ENCODE measurements at places on chromosomes 5 and 9.

GRCh38 chr9:113228130-113228665 is 6.9 kb downstream of the SLC31A1 start:
- no peak overlapping the region for H3K4me3 ChIP-seq
- H3K36me3 ChIP-seq = no peaks in the 10 kb centered on the region
- H3K27ac ChIP-seq = no peak overlapping the region

DNA sequence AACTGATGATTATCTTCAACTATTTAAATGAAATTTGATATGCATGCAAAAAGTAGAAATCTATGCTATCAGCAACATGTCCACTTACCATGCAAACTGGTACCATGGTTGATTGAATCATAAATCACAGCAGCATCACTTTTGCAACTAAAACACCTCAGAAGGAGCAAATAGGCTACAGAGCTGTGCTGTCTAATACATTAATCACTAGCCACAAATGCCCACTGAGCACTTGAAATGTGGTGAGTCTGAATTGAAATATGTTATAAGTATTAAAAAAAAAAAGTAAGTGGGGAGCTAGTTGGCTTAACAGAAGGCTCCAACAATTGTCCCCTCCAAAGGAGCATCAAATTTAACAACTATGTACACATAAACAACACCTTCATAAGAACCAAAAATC is 112.5 kb downstream of the FAM114A2 start:
- H3K4me3 ChIP-seq = no peak overlapping the region
- H3K36me3 ChIP-seq = no peaks in the 10 kb centered on the region
- H3K27me3 ChIP-seq = peaks cover 3% of the 10 kb centered on the region
- H3K27ac ChIP-seq = no peak overlapping the region
- H3K4me1 ChIP-seq = no peaks in the 10 kb centered on the region
- no peak for DNase-seq

GRCh38 chr5:45639040-45639439 is 57.1 kb downstream of the HCN1 start:
- no peaks in the 10 kb centered on the region for H3K4me1 ChIP-seq
- no peak overlapping the region for H3K4me3 ChIP-seq
- no peak overlapping the region for H3K27ac ChIP-seq
- H3K36me3 ChIP-seq = no peaks in the 10 kb centered on the region
- H3K27me3 ChIP-seq = no peaks in the 10 kb centered on the region

- no peaks in the 10 kb centered on the region for H3K4me1 ChIP-seq
- H3K27me3 ChIP-seq = no peaks in the 10 kb centered on the region
- DNase-seq = no peak
- no peak overlapping the region for H3K4me3 ChIP-seq
- no peak overlapping the region for H3K27ac ChIP-seq
Observed at GRCh38 chr5:80516826-80517225, 28.9 kb downstream of the FAM151B start.

DNA sequence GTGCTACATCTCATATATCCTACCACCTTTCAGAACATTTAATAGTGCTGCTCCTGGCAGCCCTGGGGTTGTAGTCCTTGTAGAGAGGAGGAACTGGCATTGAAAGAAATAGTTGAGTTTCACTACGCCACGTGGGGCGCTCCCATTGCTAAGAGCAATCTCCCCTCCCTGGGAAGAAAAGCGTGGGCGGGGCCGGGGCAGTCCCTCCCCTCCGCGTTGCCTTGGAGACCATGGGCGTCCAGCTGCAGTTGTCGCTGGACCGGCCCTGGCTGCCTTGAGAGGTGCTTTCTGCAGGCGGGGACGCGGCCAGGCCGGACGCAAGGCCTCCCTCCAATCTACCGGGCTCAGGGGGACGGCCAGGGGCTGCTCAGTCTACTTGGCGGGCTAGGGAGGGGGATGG is 368 bp upstream of the CCDC180 start:
- H3K27ac ChIP-seq = no peak overlapping the region
- H3K36me3 ChIP-seq = peaks cover 10% of the 10 kb centered on the region
- H3K4me3 ChIP-seq = no peak overlapping the region
- H3K4me1 ChIP-seq = no peaks in the 10 kb centered on the region
- DNase-seq = no peak

- no peak overlapping the region for H3K27ac ChIP-seq
- no peak for DNase-seq
- no peaks in the 10 kb centered on the region for H3K27me3 ChIP-seq
- H3K36me3 ChIP-seq = no peaks in the 10 kb centered on the region
- no peak overlapping the region for H3K4me3 ChIP-seq
- peaks cover 12% of the 10 kb centered on the region for H3K4me1 ChIP-seq
Observed at GRCh38 chr5:76762484-76762883, 46.6 kb downstream of the F2R start.

DNA sequence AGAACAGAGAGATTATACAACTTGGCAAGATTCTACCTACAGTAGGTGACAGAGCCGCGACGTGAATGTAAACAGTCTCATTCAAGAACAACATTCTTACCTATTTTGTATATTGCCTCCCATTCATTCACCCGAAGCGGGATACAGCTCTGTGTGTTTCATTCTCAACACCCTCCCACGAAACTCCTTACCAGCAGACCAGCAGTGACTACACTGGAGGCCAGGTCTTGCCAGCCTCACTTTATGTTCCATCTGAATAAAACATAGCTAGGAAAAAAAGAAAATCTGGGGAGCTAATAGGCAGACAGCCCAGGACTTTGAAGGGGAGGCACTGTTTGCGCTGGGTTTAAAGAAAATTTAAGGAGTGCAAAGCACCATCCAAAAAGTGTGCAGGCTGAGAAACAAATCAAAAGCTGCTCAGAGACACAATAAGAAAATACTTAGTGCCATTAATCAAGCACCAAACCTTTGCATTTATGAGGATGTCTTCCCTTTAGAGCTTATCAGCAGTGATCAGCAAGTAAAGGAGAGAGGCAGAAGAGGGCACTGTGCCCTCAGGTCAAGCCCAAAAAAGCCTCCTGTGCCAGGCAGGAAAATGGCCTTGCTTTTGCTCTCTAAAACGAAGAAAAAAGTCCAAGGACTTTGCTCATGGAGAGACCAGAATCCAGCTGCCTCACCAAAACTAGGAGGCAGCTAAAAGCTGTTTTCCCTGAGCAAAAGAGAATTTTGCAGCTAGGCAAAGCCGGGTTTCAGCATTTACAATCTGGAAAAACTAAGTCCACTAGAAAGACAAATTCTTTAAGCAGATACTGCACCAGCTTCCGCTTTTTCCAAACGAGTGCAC is 295.1 kb downstream of the BNC2 start:
- no peaks in the 10 kb centered on the region for H3K36me3 ChIP-seq
- H3K4me1 ChIP-seq = no peaks in the 10 kb centered on the region
- no peaks in the 10 kb centered on the region for H3K27me3 ChIP-seq
- no peak for DNase-seq
- H3K27ac ChIP-seq = no peak overlapping the region

- no peaks in the 10 kb centered on the region for H3K4me1 ChIP-seq
- H3K27me3 ChIP-seq = no peaks in the 10 kb centered on the region
- no peak for DNase-seq
- H3K36me3 ChIP-seq = no peaks in the 10 kb centered on the region
- H3K4me3 ChIP-seq = no peak overlapping the region
- no peak overlapping the region for H3K27ac ChIP-seq
Observed at GRCh38 chr5:179484201-179484600, 66.2 kb upstream of the RUFY1 start.

DNA sequence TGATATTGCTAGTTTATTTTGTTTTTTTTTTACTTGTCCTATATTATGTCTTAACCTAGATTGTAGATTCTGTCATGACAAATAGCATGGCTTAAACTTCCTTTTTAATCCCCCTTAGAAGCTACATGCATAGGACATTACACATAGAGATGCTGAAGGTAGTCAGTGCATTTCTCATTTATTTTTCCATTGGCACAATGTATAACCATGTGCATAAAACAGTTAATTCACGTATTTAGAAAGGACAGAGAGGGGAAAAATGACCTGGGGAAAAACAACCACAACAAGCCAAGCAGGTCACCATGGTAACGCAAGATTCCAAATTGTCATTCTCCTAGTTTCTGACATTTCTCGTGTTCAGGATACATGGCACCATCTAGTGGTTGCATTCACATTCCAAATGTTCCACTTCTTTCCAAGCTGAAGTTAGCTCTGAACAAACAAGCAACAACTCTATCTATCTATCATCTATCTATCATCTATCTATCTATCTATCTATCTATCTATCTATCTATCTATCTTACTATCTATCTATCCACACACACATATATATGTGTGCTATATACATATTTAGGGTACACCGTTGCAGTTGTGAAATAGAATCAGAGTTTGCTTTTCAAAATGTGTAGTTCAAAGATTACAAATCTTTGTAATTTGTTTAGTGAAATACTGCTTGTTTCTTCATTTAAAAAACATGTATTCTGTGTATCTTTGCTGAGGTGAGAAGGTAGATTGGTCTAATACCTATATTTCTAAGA is 487.2 kb upstream of the ST8SIA4 start:
- H3K27ac ChIP-seq = no peak overlapping the region
- H3K4me3 ChIP-seq = no peak overlapping the region
- no peak for DNase-seq
- no peaks in the 10 kb centered on the region for H3K36me3 ChIP-seq

DNA sequence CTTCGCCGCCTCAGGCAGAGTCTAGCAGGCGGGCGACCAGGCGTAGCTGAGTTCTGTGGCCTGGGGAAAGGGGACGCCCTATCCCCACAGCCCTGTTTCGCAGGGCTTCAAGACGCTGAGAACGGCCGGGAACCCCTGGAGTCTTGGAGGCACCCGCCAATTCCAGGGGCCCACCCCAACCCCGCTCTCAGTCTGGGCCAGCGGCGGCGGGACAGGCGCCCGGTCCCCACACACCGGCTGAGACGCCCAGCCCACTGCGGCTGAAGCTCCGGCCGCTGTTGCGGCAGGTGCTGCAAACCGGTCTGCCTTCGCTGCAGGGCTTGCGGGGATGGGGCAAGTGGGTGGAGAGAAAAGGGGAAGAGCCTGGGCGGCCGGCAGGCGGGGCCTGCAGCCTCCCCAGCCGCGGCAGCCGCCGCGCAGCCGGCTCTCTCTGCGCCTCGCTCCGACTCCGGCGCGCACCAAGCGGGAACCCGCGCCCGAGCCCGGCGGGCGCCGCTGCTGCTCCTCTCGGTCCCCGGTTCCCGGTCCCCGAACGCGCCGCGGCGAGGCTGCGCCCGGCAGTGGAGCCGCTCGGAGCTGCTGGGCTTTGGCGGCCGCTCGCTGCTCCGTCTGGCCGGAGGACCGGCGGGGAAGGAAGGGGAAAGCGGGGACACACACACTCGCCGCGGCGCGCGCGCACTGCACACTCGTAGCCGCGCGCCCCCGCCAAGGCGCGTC is at the start of gene PIP5K1B:
Gene PIP5K1B (plus strand): TSS at position 427 of the 717 bp plus-strand sequence. CDS start 117,375 bp downstream, outside the sequence.
- peaks cover 16% of the 10 kb centered on the region for H3K4me1 ChIP-seq
- no peaks in the 10 kb centered on the region for H3K27me3 ChIP-seq
- DNase-seq = no peak
- H3K27ac ChIP-seq = no peak within 1 kb of the TSS

- no peaks in the 10 kb centered on the region for H3K27me3 ChIP-seq
- no peaks in the 10 kb centered on the region for H3K36me3 ChIP-seq
- no peaks in the 10 kb centered on the region for H3K4me1 ChIP-seq
- H3K4me3 ChIP-seq = no peak overlapping the region
- no peak overlapping the region for H3K27ac ChIP-seq
Observed at GRCh38 chr5:54366707-54367106, 56.3 kb upstream of the ARL15 start.

DNA sequence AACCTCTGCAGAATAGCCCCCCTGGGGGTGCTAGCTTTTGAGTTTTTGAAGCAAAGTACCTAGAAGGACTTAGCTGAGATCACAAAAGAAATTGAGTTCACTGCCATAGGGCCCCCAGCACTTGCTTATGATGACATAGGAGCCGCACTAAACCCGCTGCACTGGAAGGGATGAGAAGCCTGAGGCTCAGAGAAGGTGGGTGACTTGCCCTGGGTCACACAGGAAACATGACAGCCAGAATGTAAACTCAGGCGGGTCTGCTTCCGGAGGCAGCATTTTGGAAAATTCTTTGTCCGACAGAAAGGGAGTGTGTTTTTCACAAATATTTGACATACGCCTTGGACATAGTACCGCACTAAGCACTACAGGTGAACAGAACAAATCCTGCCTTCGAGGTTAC is 8.4 kb upstream of the TOR1B start:
- H3K27me3 ChIP-seq = no peaks in the 10 kb centered on the region
- no peak for DNase-seq
- H3K4me1 ChIP-seq = no peaks in the 10 kb centered on the region
- H3K36me3 ChIP-seq = no peaks in the 10 kb centered on the region
- no peak overlapping the region for H3K27ac ChIP-seq

DNA sequence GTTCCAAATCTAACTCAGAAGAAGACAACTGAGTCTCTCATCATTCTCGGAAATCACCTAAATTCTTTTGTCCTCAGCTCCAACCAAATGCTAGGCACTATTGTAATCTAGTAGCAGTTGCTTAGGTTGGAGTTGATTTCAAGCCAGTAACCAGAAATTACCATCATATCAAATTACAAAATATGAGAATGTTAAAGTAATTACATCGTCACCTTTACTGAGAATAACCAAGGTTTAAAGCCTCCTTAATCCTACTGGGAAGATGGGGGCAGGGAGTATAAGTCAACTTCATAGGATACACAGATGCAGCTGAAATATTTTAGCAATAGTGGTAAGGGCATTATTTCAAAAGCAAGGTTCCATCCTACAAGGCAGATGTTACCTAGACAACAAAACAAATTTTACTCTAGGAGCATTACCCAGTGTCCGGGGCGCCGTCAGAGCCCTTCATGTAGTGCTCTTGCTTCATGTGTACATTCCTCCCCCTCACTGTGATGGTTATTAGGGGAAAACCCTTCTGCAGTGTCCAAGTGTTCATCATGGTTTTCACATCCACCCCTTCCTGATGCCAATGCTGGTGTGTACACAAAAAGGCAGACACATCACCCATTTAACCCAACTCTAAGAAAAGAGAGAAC is 19.5 kb downstream of the ERAP1 start:
- no peak for DNase-seq
- no peak overlapping the region for H3K27ac ChIP-seq
- no peaks in the 10 kb centered on the region for H3K27me3 ChIP-seq
- no peaks in the 10 kb centered on the region for H3K4me1 ChIP-seq
- H3K4me3 ChIP-seq = no peak overlapping the region
- peaks cover 17% of the 10 kb centered on the region for H3K36me3 ChIP-seq

DNA sequence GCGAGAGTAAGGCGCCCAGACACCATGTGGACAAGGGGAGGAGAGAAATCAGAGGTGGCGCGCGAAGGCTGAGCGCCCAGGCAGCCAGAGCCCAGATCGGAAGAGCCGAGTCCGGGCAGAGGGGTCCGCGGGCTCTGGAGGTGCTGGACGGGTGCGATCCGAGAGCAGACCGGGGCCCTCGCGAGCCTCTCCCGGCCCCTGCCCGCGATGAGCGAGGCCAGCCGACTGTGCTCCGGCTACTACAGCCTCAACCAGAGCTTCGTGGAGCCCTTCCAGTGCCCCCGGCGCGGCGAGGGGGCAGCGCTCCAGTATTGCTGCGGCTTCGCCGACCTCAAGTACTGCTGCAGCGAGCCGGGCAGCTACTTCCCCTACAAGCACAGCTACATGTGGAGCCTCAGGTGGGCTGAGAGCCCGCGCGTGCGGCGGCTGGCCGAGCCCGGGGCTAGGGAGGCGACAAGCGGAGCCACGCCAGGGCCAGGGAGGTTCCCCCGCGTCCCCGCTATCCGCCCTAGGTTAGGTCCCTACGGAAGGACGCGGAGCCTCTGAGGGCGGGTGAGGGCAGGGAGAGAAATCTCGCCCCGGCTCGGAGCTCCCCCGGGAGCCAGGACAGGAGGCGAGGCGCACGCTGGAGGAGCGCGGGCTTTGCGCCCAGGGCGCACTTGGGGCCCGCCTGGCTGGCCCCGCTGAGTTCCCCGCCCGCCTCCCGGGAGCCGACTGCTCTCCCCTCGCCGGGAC is at the start of gene SHISAL2B:
Gene SHISAL2B (plus strand): TSS at position 87 of the 735 bp plus-strand sequence. CDS start 121 bp downstream, at position 208.
- no peaks in the 10 kb centered on the region for H3K36me3 ChIP-seq
- DNase-seq = no peak
- no peak within 1 kb of the TSS for H3K27ac ChIP-seq
- H3K4me3 ChIP-seq = no peak within 1 kb of the TSS
- H3K4me1 ChIP-seq = peaks cover 9% of the 10 kb centered on the region
- peaks cover 12% of the 10 kb centered on the region for H3K27me3 ChIP-seq
